Stimulated activated CD4-positive, alpha-beta T cell treated with anti-CD3 and anti-CD28 coated beads, Interleukin-4, amount 100 ng/mL, for 4 hours (primary cell): ENCODE measurements at places on chromosomes 13 and 19.

DNA sequence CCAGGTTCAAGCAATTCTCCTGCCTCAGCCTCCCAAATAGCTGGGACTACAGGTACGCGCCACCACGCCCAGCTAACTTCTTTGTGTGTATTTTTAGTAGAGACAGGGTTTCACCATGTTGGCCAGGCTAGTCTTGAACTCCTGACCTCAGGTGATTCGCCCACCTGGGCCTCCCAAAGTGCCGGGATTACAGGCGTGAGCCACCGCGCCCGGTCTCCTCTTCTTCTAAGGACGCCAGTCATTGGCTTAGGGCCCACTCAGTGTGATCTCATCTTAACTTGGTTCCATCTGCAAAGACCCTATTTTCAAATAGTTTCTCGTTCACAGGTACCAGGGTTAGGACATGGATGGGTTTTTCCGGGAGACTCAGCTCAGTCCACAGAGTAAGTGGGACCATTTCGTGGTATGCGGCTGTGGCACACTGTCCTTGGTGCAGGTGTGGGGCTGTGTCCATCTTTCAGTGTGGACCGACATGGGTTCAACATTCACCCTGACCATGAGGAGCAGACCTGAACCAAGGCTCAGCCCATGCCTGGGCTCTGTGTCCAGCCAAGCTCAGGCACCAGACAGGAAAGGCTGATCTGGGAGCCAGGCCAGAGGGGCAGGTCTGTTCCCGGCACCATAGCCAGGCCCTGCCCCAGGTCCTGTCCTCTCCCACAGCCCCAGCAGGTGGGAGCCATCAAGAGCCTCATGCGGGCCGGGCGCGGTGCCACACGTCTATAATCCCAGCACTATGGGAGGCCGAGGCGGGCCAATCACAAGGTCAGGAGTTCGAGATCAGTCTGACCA, 2.8 kb upstream of the MKNK2 start:
- DNase-seq = no peak

DNA sequence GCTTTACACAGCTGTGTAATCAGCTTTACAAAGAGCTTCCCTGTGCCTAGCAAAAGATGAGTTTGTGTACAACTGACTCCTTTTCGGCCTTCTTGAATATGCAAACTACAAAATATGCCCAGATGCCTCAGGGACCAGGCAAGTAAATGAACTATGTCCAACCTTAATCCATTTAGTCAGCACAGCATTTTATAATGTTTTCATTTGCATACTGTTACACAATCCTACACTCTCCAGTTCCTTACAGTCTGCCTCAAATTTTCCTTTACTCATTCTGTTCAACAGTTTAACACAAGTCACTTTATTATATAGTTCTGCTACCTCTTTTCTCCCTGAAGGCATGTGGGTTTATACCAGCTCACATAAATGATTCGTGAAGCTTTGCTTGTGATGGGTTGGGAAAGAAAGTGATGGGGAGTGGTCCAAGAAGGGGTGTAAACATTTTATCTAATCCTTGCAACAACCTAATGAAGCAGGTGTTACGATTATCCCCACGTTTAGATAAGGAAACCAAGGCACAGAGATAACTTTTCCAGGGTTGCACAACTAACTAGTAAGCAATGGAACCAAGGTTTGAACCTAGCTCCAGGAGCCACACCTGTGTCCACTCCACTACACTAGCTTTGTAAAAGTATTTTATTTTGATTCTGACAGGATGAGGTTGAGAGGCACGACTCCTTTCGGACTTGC, 3.3 kb upstream of the USP12 start:
- DNase-seq = no peak

- DNase-seq = no peak
Observed at GRCh38 chr19:13366529-13367143, 139.6 kb downstream of the CACNA1A start.

DNA sequence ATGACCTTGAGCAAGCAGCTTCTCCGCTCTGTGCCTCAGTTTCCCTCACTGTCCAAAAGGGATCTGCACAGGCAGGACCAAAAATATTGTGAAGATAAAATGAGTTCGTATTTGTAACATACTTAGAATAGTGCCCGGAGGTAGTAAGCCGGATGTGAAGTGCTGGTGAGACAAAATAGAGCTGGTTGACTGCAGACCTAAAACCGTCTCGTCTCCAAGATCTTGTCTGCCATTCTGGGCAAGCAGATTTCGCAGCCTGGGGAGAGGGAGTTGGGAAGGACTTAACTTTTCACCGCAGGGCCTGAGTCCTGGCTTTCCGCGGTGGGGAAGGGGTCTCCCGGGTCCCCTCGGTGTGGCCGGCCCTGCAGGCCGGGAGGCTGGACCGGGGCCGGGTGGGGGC, 8.2 kb upstream of the BBC3 start:
- DNase-seq = no peak

GRCh38 chr19:7852851-7853769, 21.1 kb downstream of the PRR36 start:
- peak; percentile 48 for DNase-seq

- DNase-seq = no peak
Observed at GRCh38 chr19:58123354-58123753, 25.3 kb upstream of the ZSCAN18 start.

DNA sequence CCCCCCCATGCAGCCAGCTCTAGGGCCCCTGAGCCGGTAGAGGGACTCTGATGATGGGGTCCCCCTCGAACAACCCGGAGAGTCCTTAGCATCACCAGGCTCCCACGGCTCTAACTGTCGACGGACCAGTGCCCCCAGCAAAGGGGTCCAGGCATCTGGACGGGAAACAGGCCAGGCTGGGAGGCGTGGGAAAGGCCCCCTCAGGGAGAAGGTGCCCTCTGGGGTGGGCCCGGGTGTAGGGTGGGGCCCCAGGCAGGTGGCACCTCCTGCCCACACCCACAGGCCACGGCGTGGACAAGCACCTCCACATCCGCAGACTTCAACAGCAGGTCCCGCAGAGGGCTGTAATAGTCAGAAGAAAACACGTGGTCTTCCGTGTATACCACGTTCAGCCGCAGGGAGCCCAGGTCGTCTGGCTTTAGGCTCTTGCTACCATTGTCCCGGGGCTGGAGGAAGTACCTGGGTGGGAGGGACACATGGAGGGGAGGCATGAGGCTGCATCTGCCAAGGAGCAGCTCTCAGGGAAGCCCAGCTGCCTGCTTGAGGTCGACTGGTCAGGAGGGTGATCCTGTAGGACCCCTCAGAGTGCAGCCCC, 44.7 kb upstream of the C13orf46 start:
- DNase-seq = no peak

- DNase-seq = no peak
Observed at GRCh38 chr19:15479391-15480345, at the start of gene PGLYRP2. PGLYRP2 (minus strand) TSS chr19:15479501; CDS start chr19:15479371, 130 bp downstream.

GRCh38 chr13:100694722-100695508, 20.3 kb upstream of the TMTC4 start:
- no peak for DNase-seq

- DNase-seq = no peak
Observed at GRCh38 chr19:28642787-28643683, 569.9 kb downstream of the UQCRFS1 start.

DNA sequence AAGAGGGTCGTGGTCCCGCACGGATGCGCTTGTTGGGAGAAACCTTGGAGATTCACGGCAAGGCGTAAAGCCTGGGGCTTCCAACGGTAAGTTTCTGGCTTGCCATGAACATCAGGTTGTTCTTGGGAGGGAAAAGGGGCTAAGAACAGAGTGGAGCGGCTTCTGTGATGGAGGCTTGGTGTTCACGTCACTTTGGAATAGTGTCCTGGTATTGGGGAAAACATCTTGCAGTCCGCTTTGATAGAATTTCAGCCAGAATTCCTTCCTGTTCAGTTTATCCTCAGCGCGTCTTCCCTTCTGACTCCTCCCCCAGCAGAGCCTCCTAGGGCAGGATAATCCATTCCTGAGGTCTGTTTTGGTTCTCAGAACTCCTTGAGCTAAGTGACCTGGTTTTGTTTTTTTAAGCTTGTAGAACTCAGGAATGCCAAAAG, 2.0 kb downstream of the KCTD15 start:
- no peak for DNase-seq

GRCh38 chr13:74132152-74132775, 1.9 kb downstream of the KLF12 start:
- no peak for DNase-seq
